ENCODE measurements at places on chromosomes 5 and 9.

DNA sequence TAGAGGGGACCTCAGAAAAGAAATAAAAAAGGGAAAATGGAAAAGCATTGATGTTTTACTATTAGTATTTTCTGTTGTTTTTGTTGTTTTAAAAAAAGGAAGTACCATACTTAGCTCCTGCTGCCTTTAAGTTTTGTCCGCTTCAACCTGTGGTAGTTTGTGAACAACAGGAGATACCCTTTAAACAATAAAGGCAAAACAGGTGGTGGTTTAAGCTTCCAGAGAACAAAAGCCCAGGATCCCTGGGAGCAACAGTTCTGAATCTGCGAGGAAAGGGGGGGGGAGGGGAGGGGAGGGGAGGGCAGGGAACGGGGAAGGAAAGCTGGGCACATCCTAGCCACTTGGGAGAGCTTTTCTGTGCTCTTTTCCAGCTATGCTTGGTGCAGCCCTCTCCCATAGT is 2.1 kb upstream of the PSIP1 start:
- DNase-seq, result no peak

DNA sequence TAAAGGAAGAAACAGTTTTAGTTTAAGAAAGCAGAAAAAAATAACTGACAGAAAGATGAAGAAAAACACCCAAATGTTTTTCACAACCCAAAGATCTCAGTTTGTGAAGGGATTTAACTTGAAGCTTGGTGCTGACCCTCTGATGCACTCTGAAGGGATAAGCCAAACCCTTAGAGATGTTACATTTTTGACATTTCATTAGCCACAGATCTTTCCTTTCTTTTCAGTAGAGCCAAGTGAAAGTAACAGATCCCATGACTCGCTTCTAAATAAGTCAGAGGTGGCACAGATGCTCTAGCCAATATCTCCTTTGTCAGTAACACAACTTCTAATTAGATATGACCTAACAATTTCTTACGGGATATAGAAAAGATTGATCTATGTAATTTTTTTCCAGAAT is 394.5 kb upstream of the EDIL3 start:
- no peak for DNase-seq

GRCh38 chr5:174251305-174252000 is 205.9 kb downstream of the NSG2 start:
- DNase-seq, result no peak

DNA sequence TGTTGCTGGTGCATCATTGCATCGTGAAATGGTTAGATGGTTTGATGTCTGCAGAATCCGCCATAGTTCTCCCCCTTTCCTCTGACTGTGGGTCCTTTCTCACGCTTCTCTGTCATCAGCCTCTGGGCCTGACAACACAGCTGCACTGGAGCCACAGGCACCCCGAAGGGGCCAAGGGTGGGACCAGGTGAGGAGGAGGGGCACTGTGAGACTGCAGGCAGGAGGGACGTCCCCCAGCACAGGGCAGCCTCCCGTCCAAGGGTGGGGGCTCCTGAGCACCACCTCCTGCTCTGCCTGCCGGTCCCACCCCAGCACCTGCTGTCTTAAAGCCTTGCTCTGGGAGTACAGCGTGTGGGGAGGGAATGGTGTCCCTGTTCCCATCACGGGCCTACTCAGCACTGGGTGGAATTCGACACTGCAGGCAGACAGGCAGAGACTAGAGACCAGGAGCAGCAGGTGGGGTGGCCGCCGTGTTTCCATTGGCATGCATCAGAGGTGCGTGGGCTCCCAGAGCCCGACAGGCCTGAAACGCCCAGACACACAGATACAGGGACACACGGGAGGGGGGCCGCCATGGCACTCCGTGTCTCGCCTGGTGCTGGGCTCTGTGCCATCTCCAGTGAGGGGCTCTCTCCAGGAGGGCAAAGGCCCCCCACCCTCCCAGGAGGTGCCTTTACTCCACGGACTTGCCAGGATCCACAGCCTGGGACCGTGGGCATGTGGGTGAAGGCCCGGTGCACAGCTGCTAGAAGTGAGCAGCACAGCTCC is 15.0 kb downstream of the CACNA1B start:
- DNase-seq, result no peak

- DNase-seq, result no peak
Observed at GRCh38 chr9:107489144-107489673, 360 bp downstream of the KLF4 start.

DNA sequence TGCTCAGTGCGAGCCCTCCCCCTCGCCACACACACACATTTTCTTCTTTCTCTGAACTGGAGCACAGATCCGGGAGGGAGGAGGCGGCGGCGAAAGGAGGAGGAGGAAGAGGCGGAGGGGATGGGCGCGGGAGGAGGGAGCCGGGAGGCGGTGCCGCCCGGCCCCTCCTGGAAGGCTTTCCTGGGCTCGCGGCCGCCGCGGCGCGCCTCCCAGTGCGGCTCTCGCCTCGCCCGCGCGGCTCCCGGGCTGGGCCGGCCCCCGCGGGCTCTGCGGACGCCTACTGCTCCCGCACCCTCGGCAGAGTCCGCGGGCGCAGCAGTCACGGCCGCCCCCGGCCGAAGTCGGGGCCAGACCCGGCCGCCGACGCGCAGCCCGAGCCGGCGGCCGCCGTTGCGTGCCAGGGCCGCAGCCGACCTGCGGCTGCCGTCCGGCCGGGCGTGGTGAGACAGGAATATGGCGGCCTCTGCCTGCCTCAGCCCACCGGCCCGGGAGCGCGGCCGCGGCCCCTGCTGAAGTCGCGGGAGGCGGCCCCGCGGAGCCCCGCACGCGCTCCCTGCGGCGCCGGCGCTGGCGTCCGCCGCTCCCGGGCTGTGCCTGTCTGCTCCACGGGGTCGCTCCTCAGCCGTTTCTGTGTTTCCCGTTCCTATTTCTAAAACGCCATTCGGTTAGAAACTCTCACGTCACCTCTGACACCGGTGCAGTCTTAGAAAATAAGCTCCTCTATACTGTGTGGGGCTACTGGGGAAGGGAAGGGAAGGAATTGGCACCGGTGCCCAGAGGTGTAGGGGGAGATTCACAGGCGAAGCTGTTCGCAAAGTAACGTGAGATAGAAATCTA is 500 bp upstream of the GNAQ start:
- no peak for DNase-seq

- DNase-seq, result no peak
Observed at GRCh38 chr5:75964008-75964407, 119.2 kb upstream of the SV2C start.

- DNase-seq, result no peak
Observed at GRCh38 chr5:64930672-64931318, 162.1 kb downstream of the CWC27 start.

DNA sequence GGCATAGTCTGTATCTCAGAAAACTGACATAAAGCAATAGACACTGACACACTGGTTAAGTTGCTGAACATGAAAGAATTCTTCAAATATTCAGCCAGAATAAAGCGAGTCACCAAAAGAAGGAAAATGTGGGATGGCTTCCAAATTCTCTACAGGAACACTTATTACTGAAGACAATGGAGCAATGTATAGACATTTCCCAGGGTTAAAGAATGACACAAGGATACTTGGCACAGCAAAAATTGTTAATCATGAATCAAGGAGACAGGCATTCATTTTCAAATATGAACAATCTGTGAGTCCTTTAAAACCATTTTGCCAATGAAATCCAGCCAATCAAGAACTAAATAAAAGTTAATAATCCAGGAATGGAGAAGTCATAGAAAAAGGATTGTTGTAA is 92.5 kb downstream of the MTX3 start:
- no peak for DNase-seq

DNA sequence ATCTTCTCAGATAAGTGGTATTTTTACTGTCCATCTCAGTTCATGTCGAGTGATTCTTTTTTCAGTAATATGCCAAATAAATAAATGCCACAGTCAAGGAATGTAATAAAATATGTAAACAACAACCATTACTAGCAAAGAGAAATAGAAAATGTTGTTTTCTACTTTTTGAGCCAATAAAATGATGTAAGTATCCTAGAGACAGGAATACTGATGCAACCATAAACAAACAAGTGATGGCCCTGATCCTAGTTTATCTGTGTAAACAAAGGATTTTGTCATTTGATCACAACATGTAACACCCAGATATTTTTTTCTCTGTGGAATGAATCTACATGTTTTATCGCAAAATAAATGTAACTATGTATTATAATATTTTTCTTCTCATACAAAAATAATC is 1852.8 kb downstream of the EFNA5 start:
- DNase-seq, result no peak

DNA sequence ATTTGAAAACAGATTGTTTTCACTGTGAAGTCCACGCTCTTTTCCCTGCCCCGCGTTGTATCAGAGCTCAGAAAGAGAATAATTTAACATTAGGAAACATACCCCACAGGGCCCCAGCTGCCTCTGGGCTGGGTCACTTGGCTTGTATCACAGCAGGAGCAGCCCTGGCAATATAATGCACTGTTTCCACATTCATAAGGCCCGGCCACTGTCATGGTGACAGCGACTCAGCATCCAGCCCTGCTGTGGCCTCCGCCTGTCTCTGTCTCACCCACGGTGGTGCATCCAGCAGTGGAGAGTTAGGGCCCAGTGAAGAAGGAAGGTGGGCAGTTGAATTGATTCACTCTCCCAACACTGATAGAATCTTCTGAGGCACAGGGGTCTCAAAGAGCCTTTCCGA is 188.9 kb downstream of the NSG2 start:
- no peak for DNase-seq

DNA sequence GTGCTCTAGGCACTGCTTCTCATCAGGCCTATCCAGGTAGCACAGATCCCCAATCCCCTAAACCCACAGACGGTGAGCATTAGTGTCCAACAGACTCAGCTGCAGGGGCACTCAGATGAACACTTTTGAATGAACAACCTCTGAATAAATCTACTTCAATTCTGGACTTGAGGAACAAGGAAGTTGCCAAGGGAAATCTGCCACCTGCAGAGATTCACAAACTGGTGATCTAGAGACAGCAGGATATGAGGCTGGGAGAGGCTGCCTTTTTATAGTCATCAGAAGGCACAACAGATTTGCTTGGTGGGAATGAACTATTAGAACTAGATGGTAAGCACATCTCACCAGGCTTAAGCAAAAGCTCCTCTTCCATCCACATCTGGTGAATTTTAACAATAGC is 7.0 kb upstream of the HK3 start:
- DNase-seq, result no peak

GRCh38 chr5:91499943-91500531 is 116.9 kb upstream of the ARRDC3 start:
- no peak for DNase-seq

GRCh38 chr9:101326501-101326900 is 58.3 kb downstream of the BAAT start:
- no peak for DNase-seq

DNA sequence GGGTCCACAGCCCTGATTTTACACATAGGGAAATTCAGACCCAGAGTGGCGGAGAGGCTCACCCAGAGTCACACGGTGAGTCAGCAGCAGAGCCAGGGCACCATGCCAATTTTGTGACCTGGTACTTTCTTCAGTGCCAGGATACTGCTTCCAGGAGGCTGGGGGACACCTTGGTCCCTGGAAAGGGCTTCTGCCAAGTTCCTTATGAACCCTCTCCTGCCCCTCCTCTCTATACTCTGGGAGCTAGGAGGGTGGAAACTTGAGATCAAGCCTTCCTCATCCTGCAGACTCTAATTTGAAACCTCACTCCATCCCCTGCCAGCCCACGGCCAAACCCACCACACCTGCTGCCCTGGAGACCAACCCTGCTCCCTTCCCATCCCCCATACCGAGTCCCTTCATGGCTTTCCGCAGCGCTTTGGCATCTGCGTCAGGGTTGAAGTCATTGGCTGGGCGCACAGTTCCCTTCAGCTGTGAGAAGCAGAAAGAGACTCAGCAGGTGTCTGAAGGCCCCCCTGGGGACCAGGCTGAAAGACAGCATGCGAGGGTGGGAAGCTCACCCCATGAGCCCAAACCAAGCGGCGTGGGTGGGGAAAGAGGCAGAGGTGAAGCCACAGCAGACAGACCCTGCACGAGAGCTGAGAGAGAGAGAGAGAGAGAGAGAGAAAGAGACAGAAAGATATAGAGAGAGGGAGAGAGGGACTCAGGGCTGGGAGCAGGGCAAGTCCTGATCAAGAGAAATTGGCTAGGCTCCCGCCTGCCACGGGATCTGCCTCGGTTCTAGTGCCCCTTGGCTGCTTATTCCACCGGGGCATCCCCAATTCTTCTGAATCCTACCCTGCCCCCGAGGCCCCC is 33.5 kb downstream of the ANXA6 start:
- no peak for DNase-seq

- no peak for DNase-seq
Observed at GRCh38 chr5:34533582-34534522, 122.3 kb upstream of the RAI14 start.

GRCh38 chr5:60888359-60889061 is 44.4 kb upstream of the ELOVL7 start:
- DNase-seq, result no peak

DNA sequence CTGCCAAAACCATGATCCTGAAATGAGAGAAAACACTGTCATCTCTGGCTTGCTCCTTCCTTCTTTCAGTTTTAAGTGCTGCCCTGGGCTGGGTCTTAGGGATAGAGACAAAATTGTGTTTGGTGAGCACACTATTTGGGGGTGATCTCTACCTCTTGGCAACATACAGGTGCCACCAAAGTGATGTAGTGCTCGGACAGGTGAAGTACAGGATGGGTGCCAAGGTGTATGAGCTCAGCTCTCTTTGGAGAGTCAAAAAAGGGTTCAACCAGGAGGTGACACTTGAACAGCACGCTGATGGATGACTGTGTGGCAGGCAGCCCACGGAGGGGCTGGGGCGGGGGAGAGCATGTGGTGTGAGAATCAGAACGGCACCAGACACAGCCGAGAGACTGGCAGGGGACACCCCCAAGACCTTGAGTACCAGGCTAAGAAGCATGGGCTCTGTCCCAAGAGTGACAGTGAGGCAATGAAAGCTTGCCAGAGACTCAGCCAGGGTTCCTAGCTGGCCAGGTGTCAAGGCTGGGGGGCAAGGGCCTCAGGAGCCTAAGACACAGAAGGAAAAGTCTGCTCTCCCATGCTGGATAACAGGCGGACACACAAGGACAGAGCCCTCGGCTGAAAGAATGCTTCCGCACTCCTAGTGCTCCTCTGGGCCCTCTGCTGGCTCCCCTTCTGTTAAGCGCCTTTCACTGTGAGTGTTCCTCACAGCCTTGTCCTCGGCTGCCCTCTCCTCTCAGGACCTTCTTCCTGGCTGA is 2.5 kb downstream of the NHP2 start:
- DNase-seq, result no peak

DNA sequence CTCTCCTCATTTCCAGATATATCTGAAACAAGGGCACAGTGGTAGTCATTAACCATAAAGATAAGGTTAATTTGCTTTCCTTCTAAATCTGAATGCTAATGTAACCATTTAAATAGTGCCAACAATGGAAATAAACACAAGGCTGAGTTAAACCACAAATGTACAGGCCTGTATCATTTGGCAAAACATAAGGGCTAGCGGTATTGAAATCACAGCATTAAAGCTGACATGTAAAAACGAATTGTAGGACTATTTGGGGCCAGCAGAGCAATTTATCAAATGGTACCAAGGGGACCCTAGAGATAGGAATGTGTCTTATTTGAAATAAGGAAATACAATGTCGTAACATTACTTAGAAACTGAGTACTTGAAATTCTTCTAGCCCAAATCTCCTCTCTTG is 247.5 kb upstream of the RPS23 start:
- DNase-seq, result no peak

GRCh38 chr9:35515766-35516165 is 25.9 kb downstream of the RUSC2 start:
- no peak for DNase-seq
